ENCODE measurements at places on chromosomes 12 and 14. TPM values are rescaled to one million over a fixed set of nuclear protein-coding genes. Genes with fewer than 3 reads are reported as not detected.

DNA sequence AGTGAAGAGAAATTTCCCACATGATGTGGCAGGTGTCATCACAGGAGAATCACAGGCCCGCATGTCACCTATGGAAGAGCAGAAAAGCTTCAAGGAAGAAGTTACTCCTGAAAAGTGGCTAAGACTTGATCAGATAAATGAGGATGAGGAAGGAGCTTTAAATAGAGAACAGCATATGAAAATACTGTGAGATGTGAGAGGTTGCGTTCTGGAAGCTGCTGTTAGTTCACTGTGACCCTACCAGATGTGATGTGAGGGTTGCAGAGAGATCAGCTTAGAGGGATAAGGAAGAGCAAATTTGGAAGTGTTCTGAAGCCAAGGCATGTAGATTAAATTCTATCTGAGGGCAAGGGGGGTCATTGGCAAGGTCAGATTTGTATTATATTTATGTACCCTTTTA, 17.1 kb downstream of the ERP27 start:
- peak overlapping the region; percentile 22 for H3K27ac ChIP-seq
- peaks cover 44% of the 10 kb centered on the region for H3K36me3 ChIP-seq
- no peak for DNase-seq
- H3K4me3 ChIP-seq: no peak overlapping the region

DNA sequence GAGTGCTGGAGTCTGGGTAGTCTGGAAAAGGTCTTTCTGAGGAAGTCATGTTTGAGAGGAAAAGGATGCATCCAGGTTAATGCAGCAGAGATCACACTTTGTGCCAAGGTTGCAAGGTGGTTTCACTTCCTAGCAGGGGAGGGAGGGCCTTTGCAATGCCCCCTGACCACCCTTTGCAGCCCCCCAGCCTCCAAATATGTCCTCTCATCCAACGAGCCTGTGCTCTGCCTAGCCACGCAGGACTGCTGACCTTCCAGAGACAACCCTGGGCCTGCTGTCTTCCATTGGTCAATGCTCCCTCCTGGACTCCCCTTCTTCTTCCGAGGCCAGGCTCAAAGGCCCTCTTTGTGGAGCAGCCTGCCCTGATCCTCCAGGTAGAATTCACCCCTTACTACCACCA, 47.3 kb upstream of the TUNAR start:
- no peak for DNase-seq
- H3K27ac ChIP-seq: no peak overlapping the region
- H3K4me3 ChIP-seq: no peak overlapping the region

- peaks cover 84% of the 10 kb centered on the region for H3K4me1 ChIP-seq
- no peaks in the 10 kb centered on the region for H3K27me3 ChIP-seq
- no peak for DNase-seq
- H3K27ac ChIP-seq: peak overlapping the region; percentile 97
Observed at GRCh38 chr14:70654632-70655031, 12.9 kb downstream of the TTC9 start.

- H3K27ac ChIP-seq: no peak overlapping the region
- peaks cover 9% of the 10 kb centered on the region for H3K4me1 ChIP-seq
- H3K36me3 ChIP-seq: no peaks in the 10 kb centered on the region
- peaks cover under 1% of the 10 kb centered on the region for H3K27me3 ChIP-seq
- no peak overlapping the region for H3K4me3 ChIP-seq
Observed at GRCh38 chr14:60204843-60205774, 39.9 kb upstream of the DHRS7 start.

DNA sequence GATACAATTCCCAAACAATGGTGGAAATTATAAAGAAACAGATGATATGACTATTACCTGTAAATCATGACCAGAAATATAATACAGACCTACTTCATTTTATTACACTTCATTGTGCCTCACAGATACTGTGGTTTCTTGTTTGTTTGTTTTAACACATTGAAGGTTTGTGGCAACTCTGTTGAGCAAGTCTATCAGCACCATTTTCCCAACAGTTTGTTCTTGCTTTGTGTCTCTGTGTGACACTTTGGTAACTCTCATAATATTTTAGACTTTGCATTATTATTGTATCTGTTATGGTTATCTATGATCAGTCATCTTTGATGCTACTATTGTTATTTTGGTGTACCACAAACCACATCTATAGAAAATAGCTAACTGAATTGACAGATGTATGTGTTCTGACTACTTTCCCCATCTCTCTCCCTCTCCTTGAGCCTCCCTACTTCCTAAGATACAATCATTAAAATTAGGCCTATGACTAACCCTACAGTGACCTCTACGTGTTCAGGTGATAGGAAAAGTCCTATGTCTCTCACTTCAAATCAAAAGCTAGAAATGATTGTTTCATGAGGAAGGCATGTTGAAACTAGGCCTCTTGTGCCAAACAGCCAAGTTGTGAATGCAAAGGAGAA, 49.1 kb downstream of the FBXO33 start:
- DNase-seq: no peak
- no peaks in the 10 kb centered on the region for H3K27me3 ChIP-seq
- H3K4me1 ChIP-seq: peaks cover 16% of the 10 kb centered on the region
- no peak overlapping the region for H3K4me3 ChIP-seq

DNA sequence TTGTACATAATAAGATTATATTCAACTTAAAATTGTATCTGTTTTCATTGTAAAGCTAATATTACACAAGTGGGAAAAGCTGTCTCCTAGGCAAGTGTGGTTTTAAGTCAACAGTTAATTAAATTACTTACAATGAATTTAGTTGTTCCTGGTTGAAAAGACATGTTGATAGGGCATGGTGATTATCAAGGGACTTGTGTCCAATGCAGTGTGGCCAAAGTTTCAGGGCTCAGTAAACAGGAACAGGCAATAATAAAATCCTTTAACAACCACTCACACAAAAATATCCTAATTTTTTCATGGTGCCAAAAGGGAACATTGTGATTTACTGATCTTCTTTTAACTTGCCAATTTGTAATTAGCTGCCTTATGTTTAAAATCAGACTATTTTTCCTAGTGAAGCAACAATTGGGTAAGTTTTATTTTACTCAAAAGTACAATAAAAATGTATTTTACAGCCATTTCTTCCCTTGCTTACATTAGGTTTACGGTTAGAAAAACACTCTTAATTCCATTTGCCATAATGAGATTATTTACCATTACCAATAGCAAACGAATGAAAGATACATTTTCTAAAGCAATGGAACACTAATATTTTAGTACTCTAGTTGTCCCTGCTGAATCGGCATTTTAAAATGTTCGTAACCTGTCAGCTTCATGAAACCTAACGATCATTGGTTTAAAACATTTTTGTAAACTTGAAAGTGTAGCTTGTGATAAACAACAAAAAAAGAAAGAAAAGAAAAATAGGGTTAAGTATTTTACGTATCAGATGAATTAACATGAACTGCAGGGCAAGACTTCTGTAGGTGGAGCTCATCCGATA, 1.8 kb upstream of the WNK1 start:
- H3K4me3 ChIP-seq: no peak overlapping the region
- H3K27ac ChIP-seq: no peak overlapping the region
- H3K36me3 ChIP-seq: peaks cover 18% of the 10 kb centered on the region
- no peaks in the 10 kb centered on the region for H3K27me3 ChIP-seq
- peaks cover 9% of the 10 kb centered on the region for H3K4me1 ChIP-seq

- H3K4me3 ChIP-seq: no peak overlapping the region
- DNase-seq: no peak
- no peak overlapping the region for H3K27ac ChIP-seq
- no peaks in the 10 kb centered on the region for H3K36me3 ChIP-seq
Observed at GRCh38 chr14:92369097-92369496, 46.1 kb downstream of the SLC24A4 start.

- no peak for DNase-seq
- peak overlapping the region; percentile 84 for H3K27ac ChIP-seq
- H3K27me3 ChIP-seq: peaks cover 3% of the 10 kb centered on the region
- H3K4me1 ChIP-seq: peaks cover 57% of the 10 kb centered on the region
Observed at GRCh38 chr12:116320791-116321217, 43.3 kb upstream of the MED13L start.

DNA sequence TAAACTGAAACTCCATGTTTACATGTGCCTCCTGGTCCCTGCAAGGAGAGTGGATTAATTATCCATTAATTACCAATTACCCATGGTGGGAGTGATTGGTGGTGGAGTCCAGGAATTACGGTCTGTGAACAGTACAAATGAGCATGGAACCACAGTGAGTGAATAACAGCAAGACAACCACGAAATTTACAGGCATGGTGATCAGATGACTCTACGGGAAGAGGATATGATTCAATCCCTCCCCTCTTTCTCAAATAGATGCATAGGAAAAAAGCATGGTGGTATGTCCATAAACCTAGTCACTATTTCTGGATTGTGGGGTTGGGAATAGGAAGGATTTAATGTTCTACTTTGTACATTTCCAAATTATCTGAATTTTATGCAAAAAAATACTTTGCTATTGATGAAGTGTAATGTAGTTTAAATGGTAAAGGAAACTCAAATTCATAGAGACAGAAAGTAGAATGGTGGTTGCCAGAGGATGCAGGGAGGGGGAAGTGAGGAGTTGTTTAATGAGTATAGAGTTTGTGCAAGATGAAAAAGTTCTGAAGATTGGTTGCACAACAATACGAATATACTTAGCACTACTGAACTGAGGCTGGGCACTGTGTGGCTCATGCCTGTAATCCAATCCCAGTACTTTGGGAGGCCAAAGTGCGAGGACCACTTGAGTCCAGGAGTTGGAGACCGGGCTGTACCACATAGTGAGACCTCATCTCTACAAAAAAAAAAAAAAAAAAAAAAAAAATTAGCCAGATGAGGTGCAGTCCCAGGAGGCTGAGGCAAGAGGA, 41.2 kb upstream of the C12orf75 start:
- H3K27me3 ChIP-seq: peaks cover 11% of the 10 kb centered on the region
- no peaks in the 10 kb centered on the region for H3K36me3 ChIP-seq
- no peak overlapping the region for H3K27ac ChIP-seq
- DNase-seq: no peak
- no peak overlapping the region for H3K4me3 ChIP-seq

GRCh38 chr14:64788706-64789105, 84.5 kb downstream of the PLEKHG3 start:
- no peaks in the 10 kb centered on the region for H3K36me3 ChIP-seq
- no peak overlapping the region for H3K27ac ChIP-seq
- no peaks in the 10 kb centered on the region for H3K27me3 ChIP-seq

BBS10 gene
- 3.7 TPM for total RNA-seq

DNA sequence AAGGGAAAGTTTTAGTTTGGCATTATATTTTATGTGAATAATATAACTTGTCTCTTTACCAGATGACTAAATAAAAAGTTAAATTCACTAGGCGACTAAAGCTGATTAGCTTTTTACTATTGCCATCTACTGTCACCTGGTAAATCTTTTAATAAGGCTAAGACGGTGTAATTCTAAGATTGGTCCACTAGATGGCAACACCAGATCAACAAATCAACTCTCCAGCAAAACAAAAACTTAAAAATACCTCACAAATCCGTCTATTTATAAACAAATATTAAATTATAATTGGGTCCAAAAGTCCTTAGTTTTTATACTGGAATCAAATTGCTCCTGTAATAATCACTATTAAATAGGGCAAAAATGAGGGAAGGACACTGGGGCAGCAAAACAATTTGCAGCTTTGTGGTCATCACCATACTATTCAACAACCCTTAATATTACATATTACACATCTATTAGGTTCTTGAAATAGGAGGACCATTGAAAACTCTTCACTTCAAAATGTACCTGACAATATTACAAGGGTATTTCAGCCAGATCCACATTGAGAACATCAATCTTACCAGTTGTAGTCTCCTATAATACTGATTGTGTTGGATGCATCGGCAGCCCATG, 47.9 kb downstream of the GALC start:
- no peaks in the 10 kb centered on the region for H3K27me3 ChIP-seq
- H3K36me3 ChIP-seq: peaks cover 19% of the 10 kb centered on the region
- H3K4me3 ChIP-seq: no peak overlapping the region

DNA sequence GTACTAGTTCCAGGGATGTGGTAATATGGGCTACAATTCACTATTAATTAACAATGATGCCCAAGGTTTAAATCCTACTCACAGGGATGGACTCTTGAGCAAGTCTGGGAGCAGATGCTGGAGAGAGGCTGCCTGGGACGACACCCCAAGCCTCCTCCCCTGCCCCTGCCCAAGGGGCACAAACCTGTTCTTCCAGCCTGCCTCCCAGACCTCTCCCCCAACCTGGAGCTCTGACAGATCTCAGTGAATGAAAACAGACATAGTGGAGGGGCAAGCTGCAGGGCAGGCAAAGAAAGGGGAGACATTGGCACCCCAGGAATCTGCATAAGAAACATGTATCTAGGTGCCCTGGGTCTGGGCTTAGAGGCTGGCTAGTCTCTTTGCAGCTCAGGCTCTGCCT, 5.8 kb downstream of the KDM2B start:
- no peak for DNase-seq
- H3K4me1 ChIP-seq: peaks cover 18% of the 10 kb centered on the region
- no peaks in the 10 kb centered on the region for H3K27me3 ChIP-seq
- no peak overlapping the region for H3K4me3 ChIP-seq

DNA sequence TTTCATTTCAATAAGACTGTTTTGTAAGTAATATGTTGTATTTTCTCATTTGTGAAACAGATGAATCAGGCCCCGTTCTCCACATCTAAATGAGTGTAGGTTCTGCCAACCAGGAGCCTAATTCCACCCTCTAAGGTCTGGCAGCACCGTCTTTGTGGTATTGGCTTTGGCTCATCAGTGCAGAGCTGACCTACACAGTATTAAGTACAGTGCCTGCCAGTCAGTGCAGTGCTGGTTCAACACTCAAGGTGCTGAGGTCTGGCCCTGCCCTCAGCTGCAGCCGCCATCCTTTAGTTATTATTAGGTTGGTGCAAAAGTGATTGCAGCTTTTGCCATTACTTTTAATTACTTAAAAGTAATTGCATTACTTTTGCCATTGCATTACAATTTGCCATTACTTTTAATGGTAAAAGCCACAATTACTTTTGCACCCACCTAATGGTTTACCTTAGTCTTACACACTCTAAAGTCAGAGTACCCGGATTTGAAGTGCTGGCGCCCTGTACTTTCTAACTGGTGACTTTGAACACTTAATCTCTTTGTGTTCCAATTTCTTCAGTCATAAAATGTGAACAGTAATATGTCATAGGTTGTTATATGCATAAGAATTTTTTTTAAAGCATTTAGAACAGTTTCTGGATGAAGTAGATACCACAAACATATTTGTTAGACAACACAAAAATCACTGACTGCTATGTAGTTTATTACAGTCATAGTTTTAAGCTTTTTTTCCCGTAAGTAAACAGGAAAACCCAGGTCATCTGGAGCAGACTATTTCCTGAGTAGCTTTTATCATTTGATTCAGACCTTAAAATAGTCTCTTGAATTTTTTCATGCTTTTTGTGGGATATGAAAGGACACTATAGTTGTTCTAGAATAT, 99.5 kb downstream of the SYNE2 start:
- DNase-seq: no peak
- H3K27me3 ChIP-seq: no peaks in the 10 kb centered on the region
- H3K4me3 ChIP-seq: no peak overlapping the region
- H3K36me3 ChIP-seq: peaks cover 31% of the 10 kb centered on the region
- H3K4me1 ChIP-seq: peaks cover 19% of the 10 kb centered on the region

OR6C2 gene
- not detected for total RNA-seq

CBLN3 gene
- 5.5 TPM for total RNA-seq

GRCh38 chr12:76308866-76309265, 39.3 kb downstream of the BBS10 start:
- no peaks in the 10 kb centered on the region for H3K4me1 ChIP-seq
- H3K27me3 ChIP-seq: peaks cover 15% of the 10 kb centered on the region
- H3K27ac ChIP-seq: no peak overlapping the region
- no peak overlapping the region for H3K4me3 ChIP-seq
